ENCODE measurements at places on chromosomes 5 and 9.

DNA sequence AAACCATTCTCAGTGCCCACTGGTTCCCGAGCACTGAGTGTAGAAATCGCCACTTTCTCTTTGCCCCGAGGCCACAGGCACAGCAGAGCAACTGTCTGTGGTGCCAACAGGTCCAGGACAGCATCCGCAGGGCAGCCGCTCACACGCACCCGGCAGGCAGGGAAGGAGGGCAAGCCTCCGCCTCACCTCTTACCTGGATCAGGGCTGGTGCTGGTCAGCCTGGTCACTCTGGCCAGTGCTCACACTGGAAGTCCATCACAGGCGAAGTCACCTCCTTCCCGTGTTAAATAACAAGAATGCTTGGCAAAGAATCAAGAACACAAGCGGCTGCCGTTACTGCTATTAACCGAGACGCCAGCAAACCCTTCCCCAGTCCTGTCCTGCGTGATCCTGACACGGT, 13.7 kb downstream of the DIPK1B start:
- DNase-seq = no peak

- DNase-seq = no peak
These were observed 1736.6 kb downstream of the EFNA5 start for GRCh38 chr5:105934171-105934570.

DNA sequence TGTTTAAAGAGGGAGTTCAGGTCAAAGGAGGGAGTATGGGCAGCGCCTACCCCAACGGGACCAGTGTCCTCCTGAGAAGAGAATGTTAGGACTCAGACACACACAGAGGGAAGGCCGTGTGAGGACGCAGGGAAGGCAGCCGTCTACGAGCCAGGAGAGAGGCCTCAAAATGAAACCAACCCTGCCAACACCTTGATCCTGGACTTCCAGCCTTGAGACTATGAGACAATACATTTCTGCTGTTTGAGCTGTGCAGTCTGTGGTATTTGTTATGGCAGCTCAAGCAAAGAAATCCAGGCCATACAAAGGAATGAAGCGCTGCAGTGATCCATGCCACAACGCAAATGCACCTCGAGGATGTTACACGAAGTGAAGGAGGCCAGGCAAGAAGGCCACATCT, 97.9 kb downstream of the COL23A1 start:
- DNase-seq = no peak

- no peak for DNase-seq
These were observed 186.7 kb downstream of the COMMD10 start for GRCh38 chr5:116271446-116272025.
